ENCODE measurements at places on chromosomes 7 and 10. TPM values are rescaled to one million over a fixed set of nuclear protein-coding genes. Genes with fewer than 3 reads are reported as not detected.

Gene FAM171A1
- 26.3 TPM for total RNA-seq

Gene SDK1
- 0.32 TPM for total RNA-seq

Gene DIP2C
- 7.1 TPM for total RNA-seq

Gene IFIT1B
- not detected for total RNA-seq

Gene PNLIP
- not detected for total RNA-seq

Gene FGL2
- total RNA-seq = under 0.01 TPM

All from epithelial cell of umbilical artery (primary cell).